NCI-H1105 (cell line): ENCODE measurements at places on chromosomes 1 and 21.

DNA sequence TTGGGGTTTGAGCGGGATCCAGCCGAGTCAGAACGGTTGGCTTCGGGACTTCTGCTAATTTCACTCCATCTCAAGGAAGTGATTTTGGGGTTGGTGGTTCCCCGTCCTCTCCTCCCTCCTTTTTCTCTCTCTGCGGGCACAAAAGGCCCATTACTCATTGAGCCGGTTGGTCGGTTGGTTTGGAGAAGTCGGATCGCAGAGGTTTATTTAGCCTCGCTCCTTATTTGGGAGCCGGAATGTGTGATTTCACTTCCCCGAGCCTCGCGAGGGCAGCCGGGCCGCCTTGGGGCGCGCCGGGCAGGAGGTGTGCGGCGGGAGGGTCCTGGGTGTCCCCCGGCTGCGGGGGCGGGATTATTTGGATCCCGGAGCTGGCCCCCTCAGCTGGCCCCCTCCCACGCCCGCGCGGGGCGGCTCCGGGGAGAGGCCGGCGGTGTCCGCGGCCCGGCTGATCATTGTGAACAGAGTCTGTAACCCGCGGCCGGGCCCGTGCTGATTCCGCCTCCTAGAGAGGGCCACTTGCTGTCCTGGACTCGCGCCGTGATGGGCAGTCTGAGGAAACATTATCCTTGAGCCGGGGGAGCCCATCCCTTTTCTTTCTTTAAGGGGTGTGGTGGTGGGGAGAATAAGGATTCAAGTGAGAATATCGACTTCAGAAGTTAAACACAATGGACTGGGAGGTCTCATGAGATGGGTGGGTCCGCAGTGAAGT is 1.2 kb downstream of the MAPKAPK2 start:
- DNase-seq = peak; percentile 22

DNA sequence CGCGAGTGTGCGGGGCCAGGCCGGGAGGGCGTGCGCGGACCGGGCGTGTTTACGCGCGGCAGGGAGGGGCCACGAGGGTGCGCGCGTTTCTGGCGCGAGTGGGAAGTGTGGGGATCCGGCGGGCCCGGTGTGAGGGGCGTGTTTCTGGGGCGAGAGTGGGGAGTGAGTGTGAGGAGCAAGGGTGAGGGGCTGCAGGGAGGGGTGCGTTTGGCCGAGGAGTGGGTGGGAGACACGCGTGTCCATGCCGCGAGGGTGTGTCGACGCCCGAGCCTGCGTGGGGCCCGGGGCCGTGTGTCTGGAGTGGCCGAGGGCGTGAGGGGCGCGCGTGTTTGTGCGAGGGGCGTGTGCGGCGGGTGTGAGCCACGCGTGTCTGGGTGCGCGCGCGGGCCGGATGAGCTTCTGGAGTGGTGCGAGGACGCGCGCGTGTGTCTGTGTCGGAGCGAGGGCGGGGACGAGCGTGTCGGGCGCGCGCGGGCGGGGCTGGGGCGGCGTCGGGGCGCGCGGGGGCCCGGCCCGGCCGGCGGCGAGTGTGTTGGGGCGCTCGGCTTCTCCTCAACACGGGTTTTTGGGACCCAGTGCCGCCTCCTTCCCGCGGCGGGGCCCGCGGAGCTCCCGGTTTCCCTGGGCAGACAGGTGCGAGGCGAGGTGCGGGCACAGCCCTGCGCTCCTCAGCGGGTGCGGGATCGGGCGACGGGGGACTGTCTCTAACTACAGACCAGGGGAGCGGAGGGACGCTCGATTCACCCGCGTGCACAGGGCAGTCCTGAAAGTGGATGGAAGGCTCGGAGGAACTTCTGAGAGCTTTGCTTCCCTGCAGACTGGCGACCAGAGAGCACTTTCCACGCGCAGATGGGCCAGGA is 65.8 kb upstream of the VAMP3 start:
- no peak for DNase-seq

GRCh38 chr21:38273745-38274542 is 17.2 kb downstream of the KCNJ15 start:
- no peak for DNase-seq

DNA sequence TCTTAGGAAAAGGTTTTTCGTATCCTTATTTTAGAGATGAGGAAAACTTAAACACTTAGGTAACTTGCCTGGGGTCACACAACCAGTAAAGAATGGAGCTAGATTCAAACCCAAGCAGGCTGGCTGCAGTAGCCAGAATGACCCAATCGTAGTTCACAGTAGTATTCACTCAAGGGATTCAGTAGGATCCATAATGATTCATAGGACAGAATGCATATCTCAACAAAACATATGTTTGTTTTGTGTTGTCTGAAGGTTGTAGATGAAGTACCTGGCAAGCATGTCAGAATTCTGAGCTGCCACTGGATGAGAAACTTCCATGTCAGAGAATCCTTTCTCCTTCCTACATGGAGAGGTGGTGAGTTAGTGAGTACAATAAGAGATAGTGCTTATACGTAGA is 155.5 kb downstream of the C1orf21 start:
- no peak for DNase-seq

GRCh38 chr1:56360021-56360420 is 219.3 kb downstream of the PLPP3 start:
- no peak for DNase-seq

GRCh38 chr1:207282058-207282457 is 39.4 kb upstream of the CD55 start:
- no peak for DNase-seq

DNA sequence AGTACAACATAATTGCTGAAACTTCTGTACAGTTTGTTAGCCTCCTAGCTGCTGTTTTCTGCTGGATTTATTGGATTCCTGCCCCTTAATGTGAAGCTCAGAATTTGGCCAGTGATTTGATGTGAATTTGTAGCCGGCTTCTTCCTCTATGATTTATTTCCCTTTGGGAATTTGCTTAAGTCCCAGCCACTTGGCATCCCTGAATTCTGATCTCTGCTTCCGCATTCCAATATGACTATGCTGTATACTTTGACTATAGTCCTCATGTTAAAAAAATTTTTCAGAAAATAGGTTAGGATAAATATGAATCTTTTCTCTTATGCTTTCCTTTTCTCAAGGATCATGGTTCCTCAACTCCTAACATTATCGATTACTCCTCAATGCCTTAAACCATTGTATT is 12.4 kb upstream of the LRIF1 start:
- DNase-seq = no peak

DNA sequence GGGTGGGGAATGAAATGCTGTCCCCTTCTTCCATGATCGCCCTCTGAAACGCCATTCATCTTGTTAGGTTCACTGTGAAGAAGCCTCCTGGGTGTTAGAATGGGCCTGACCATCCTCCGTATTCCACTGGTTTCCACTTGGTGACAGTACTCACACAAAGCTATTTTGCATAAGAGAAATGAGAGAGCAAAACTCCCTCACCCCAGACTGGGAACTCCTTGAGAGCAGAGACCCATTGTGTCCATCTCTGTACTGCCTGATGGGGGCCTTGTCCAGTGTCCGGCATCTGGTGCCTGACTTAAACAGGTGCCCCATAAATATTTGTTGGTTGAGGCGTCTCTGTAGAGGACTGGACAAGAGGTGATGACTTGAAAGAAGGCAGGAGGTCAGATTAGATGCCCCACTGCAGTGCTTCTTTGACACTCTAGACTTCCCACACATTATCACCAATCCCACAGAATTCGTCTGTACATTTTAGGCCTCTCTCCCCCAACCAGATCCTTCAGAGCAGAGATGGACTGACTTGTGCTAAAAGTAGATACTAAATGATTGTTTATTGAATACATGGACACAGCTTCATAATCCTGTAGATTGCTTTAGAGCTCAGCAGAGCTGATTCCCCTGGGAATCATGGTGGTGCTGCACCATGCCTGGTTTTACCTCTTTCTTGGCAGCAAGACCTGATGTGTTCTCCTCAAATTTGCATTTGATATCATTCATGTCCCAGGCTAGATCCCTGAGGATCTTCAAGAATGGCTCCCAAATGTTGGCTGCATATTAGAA is 22.4 kb upstream of the KCNA2 start:
- no peak for DNase-seq

- DNase-seq = peak; percentile 67
These were observed 92.4 kb downstream of the KCNJ15 start for GRCh38 chr21:38349111-38349746.
